Activated naive CD8-positive, alpha-beta T cell treated with anti-CD3 and anti-CD28 coated beads, Interleukin-2, amount 10 ng/mL, durations not matched to agents 7 days and 5 days (primary cell): ENCODE measurements at places on chromosomes 1 and 21.
A peak's percentile ranks its signal among the peaks of the same experiment; 100 is the strongest.

DNA sequence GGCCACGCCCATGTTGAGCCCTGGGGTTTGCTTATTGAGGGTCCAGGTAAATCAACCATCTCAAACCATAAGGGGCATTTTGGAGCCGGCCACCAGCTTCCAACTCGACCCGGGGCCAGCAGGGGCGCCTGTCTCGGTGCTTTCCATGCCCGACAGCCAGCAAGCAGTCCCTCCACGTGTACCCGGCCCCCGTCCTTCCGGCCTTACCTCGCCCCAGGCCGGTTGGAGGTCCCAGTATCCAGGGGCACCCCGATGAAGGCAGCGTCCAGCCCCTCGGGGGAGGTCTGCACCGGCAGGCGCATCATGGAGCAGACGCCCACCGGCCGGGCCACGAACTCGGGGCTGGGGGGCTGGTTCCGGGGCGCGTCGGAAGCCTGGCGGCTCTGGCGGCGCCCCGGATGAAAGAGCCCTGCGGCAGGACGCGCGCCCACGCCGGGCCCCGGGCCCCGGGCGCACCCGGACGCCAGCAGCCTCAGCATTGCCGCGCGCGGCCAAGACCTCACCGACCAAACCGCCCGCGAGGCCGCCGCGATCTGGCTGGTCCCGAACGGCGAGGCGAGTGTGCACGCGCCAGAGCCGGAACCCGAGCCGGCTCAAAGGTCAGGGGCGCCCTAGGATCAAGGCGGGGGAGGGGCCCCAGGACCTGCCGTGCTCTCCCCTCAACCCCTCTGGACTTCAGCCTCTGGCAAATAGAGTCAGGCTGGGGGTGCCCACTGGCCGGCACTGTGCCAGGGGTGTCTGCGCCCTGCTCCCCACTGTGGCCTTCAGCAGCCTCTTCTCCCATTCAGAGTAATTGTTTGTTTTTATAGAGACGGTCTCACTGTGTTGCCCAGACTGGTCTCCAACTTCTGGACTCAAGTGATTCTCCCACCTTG, at the start of gene AGMAT:
Gene AGMAT, minus strand, starts transcription at position 563 of the 875 bp plus-strand sequence. Its CDS starts 84 bp downstream, at position 479.
- DNase-seq, result peak; percentile 78
- peaks cover 11% of the 10 kb centered on the region for H3K4me1 ChIP-seq
- peaks cover 23% of the 10 kb centered on the region for H3K36me3 ChIP-seq
- peak within 1 kb of the TSS; percentile 82 for H3K27ac ChIP-seq

GRCh38 chr1:156571261-156571852, 1.0 kb downstream of the IQGAP3 start:
- H3K4me1 ChIP-seq, result peaks cover 14% of the 10 kb centered on the region
- H3K4me3 ChIP-seq, result peak overlapping the region; percentile 97
- H3K27ac ChIP-seq, result no peak overlapping the region
- H3K27me3 ChIP-seq, result peaks cover 15% of the 10 kb centered on the region
- no peak for DNase-seq

GRCh38 chr1:101174722-101175121, 62.1 kb upstream of the S1PR1 start:
- H3K27me3 ChIP-seq, result no peaks in the 10 kb centered on the region
- H3K4me1 ChIP-seq, result peaks cover 27% of the 10 kb centered on the region
- H3K4me3 ChIP-seq, result no peak overlapping the region
- no peak overlapping the region for H3K27ac ChIP-seq
- H3K36me3 ChIP-seq, result peaks cover 4% of the 10 kb centered on the region
- DNase-seq, result no peak

DNA sequence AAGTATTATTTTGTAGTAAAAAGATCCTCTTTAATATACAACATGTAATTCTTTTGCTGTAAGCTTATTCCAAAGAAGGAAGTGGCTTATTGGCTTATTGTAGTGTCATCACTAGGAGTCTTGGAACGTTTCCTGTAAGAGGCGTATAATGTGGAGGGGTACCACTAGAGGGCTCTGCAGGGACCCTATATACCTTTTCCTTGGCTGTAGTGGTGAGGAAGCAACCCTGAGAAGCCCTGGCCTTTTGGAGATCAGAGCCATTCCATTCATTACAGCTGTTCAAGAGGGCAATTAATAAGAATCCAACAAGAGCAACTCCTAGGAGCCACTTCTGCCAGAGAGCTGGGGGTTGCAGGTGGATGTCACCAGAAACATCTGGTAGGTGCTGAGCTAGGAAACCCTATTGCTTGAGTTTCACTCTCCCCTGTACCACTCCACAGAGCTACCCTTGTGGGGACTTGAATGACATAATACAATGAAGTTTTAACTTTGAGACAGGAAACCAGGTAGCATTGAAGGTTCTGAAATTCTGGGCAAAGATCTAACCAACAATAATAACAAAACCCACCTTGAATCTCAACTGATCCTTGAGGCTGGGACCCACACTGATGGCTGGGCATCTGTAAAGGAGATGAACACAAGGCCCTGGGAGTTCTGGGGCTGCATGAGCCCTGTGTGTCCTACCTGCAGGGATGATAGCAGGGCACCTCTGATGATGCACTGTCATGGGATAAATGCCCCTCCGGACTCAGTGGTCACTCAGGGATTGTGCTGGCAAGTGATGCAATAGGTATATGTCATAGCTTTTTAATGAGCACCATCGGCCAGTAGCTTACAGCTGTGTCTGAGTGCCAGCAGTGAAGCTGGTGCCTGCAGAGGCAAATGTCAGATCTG, 160.2 kb upstream of the COA6 start:
- H3K4me3 ChIP-seq, result peak overlapping the region; percentile 80
- peaks cover 38% of the 10 kb centered on the region for H3K4me1 ChIP-seq
- H3K27ac ChIP-seq, result peak overlapping the region; percentile 87
- no peaks in the 10 kb centered on the region for H3K27me3 ChIP-seq
- H3K36me3 ChIP-seq, result peaks cover 29% of the 10 kb centered on the region
- DNase-seq, result peak; percentile 55

- DNase-seq, result no peak
- H3K4me1 ChIP-seq, result peaks cover 62% of the 10 kb centered on the region
These were observed 161.0 kb downstream of the DHRS3 start for GRCh38 chr1:12456979-12457378.

DNA sequence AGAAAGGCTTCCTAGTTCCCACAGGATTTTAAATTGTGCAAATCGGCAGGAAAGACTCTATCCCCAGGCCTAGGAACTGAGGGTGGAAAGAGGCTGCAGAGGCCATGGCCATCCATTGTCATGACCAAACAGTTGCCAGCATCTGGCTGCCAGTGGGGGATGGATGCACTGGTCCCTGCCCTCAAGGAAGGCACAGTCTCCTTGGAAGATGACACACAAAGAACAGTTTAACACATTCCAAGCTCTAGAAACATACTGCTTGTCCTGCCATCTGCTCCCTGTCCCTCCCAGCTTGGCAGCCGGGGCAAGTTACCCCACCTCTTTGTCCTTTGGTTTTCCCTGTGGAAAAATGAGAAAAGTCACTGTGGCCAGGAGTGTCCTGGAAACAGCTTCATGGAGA, 83.2 kb downstream of the BCAR3 start:
- DNase-seq, result no peak
- no peaks in the 10 kb centered on the region for H3K4me1 ChIP-seq
- no peak overlapping the region for H3K4me3 ChIP-seq
- no peak overlapping the region for H3K27ac ChIP-seq
- no peaks in the 10 kb centered on the region for H3K36me3 ChIP-seq
